ENCODE measurements at places on chromosomes 7 and 10.

DNA sequence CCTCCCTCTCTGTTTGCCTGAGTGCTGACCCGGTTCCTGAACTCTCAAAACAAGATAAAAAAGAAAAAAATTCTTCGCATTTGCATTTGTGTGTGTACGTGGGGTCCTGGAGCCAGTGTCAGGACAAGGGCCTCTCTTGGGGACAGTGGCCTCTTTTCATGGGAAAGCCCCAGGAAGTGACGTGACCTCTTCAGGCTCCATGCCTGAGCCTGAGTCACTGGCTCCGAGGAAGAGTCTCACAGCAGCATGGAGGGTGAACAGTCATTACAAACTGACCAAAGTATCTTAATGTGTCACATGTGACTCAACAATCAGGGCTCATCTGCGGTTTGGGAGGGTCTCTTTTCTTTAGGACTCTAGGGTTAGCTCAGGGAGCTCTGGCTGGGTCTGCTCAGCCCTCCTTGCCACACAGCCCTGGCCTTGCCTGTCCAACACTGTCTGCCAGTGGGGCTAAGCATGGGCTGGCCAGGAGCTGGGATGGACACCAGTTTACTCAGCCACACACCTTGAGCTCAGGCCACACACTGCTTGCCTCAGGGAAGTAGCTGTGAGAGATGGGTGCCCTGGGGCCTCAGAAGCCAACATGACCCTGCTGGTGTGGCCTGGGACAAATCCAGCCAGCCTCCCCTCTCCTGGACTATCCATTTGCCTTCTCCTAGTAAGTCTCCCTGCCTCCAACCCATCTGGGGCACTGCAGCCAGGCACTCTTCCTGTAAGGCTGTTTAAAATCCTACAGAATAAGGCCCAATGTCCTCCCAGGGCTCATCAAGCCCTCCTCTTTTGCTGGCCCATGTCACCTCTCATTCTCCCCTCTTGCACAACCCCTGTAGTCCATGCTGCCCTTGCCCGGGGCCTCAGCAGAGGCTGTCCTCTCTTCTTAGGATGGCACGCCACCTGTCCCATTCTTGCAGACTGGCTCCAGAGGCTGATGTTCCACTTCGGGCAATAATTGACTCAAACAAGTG, 10.5 kb downstream of the TMEM273 start:
- no peak for DNase-seq

DNA sequence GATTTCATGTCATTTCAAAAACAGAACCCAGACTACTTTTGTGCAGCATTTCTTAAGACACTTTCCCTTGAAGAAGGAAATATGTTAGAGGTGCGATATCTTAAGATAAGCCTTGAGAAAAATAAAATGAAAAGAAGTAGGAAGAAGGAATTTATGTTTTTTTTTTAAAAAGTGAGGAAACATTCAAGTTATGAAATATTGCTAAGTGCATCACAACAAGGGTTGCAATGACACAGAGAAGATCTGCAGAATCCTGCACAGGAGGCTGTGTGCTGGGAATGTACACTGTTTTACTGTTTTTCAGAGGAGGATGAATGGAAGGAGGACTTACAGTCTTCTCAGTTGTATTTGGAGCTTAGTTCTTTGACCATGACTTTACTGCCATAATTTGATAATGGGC, 79.8 kb upstream of the NME8 start:
- no peak for DNase-seq

- peak; percentile 45 for DNase-seq
Observed at GRCh38 chr7:123351516-123352505, 152.0 kb upstream of the SLC13A1 start.

DNA sequence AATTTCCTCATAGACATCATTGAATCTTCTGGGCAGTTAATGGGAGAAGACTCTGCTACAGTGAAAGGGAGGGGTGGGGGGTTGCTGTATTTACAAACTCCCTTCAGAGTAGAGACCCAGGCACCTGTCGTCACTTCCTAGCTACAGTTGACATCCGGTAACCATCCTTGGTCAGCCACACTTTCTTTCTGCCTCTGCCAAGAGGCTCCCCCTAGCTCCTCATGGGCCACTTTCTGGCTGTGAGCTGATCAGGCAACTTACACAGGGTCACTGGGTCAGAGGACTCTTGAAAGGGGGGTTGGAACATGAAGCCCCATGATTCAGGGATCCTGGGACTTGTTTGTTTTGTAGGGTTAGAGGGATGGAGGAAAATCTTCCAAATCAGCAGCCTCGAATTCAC, 1.2 kb downstream of the TECPR1 start:
- DNase-seq, result no peak

DNA sequence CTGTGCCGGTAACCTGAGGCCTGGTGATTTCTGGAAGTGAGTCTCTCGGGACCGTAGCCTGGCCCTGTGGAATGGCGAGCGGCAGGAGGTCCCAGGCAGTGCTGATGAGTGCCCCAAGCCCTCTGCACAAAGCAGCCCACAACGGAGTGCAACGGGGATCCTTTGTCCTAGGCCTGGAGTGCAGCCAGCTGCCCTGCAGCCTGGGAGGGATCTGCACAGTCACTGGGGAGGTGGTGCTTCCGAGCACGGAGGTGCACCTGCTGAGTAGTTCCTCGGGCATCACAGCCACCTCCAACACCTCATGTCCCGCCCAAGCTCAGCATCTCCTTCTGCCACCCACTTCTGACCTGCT, 162.8 kb upstream of the ZMIZ1 start:
- DNase-seq, result no peak

DNA sequence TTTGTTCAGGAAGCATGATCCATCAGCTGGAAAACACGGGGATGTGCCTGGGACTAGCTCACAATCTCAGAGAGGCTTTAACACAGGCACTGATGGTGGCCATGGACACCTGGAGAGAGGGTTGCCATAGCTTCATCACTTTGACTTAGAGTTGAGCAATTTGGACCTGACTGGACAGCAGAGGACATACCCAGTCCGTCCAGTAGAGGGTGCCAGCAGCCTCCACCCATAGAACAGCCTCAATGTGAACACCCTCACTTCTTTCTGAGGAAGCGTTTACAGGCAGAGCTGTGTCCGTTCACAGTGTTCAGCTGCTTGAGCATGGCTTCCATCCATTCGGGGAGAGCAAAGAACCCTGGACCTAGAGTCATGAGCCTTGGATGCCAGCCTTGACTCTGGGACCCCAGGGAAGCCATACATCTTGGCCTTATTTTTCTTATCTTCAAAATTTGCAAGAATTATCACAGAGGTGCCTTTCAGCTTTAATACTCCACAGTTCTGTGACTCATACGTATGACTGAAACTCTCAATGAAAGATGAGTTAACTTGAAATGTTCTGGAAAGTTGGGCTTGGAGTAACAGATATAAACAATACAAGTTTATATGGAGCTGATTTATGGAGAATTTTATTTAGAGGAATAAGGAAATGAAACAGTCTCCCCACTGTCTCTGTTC, 302.9 kb upstream of the PODXL start:
- DNase-seq, result peak; percentile 68

Measured in brain (organoid and tissue), 16 donors.